Stimulated activated CD8-positive, alpha-beta memory T cell treated with anti-CD3 and anti-CD28 coated beads, Interleukin-12 subunit alpha, Interleukin-12 subunit beta, amount 100 ng/mL, for 4 hours (primary cell): ENCODE measurements at places on chromosomes 13 and 19.
A peak's percentile ranks its signal among the peaks of the same experiment; 100 is the strongest.

GRCh38 chr19:49669516-49669915, 3.8 kb downstream of the BCL2L12 start:
- no peak for DNase-seq

- DNase-seq, result no peak
Observed at GRCh38 chr13:27635266-27635665, 13.6 kb downstream of the POLR1D start.

DNA sequence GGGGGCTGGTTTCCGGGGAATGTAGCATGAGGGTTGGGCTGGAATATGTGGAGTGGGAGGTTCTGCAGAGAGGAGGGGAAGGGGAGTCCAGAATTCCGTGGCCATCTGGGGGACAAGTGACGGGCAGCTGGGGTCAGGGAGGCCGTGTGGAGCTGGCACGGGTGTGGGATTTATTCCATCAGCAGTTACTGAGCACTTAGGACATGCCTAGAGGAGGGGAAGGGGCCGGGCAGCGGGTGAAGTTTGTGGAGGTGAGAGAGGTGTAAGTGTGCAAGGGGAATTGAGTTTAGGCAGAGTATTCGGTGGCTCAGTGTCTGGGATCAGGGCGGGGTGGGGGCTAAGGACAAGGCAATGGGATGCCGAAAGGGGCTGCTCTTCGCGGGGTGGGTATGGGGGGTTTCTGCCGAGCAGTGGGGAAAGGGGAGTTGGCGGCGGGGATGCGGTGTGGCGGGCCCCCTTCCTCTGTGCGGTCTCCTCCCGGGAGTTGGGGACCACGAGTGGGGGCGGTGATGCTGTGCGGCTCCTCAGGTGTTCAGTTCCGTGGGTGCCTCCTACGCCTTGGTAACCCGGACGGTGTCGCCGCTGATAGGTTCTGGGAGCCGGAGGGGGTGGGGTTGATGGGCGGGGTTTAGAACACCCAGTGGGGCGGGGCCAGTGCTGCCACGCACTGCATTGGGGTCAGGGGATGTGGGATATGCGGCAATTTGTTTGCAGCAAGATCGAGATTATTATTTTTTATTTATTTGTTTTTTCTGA, 5.4 kb downstream of the CCDC61 start:
- DNase-seq, result peak; percentile 63

- no peak for DNase-seq
Observed at GRCh38 chr13:45456196-45456972, 8.4 kb upstream of the COG3 start.

GRCh38 chr13:51328488-51328887, 11.0 kb upstream of the SERPINE3 start:
- DNase-seq, result no peak

DNA sequence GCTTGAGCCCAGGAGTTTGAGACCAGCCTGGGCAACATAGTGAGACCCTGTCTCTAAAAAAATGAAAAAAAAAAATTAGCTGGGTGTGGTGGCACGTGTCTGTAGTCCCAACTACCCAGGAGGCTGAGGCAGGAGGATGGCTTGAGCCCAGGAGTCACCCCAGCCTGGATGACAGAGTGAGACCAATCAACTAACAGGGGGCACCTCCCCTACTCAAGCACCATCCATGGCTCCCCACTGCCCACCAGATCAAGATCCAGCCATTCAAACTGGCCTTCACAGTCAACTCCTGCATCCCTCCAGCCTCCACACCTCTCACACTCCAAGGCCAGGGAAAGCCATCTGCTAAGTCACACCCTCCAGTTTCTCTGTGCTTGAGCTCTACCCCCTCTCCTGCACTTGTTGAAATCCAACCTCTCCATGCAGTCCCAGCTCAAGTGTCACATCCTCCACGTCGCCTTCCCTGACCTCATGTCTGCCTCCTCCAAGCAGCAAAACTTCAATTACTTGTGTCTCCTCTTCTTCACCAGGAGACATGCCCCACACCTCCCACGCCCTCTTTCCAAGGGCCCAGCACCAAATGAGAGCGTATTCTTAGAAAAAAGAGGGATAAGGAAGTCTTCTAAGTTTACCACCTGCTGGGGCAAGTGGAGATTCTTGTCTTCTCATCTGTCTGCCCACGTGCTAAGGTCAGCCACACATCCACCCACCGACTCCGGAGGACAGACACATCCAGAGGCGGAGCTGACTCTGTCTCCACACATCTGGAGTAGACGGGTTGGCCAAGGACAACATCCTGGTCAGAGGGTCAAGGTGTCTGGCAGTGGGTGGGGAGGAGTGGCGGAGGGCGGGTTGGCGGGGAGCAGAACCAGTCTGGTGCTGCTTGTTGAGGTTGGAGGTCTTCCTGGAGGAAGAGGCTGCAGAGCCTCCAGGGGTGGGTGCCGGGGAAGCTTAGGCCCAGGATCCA, 974 bp upstream of the CYP4F22 start:
- no peak for DNase-seq

DNA sequence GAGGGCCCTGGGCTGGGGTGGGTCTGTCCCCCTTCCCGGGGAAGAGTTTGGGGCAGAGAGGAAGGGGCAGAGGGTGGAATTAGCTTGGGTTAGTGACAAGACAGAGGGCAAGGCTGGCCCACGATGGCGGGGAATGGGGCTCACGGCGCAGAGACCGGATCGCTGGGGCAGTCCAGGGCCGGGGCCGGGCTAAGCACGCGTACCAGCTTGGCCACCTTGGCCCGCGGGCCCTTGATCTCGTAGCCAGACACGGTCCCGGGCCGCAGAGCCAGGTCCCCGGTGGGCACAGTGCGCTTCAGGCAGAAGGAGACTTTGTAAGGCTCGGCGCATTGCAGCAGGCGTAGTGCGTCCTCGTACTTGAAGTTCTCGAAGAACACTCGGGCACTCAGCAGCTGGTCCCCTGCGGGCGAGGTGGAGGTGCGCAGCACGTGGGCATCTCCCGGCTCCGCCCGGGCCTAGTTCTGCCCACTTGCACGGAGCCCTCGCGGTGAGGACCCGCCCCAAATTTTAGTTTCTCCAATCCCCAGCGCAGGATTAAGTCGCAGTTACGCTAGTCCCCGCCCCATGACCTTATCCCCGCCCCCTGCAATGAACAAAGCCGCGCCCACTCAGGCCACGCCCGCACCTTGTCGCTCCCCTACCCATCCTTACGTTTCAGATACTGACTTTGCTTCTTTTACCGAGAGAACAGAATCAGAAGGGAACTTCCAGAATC, 8.6 kb upstream of the HIPK4 start:
- DNase-seq, result peak; percentile 13

GRCh38 chr13:26228096-26228495, 6.0 kb upstream of the RNF6 start:
- DNase-seq, result no peak

- DNase-seq, result no peak
Observed at GRCh38 chr13:34816245-34816884, 125.7 kb upstream of the NBEA start.

DNA sequence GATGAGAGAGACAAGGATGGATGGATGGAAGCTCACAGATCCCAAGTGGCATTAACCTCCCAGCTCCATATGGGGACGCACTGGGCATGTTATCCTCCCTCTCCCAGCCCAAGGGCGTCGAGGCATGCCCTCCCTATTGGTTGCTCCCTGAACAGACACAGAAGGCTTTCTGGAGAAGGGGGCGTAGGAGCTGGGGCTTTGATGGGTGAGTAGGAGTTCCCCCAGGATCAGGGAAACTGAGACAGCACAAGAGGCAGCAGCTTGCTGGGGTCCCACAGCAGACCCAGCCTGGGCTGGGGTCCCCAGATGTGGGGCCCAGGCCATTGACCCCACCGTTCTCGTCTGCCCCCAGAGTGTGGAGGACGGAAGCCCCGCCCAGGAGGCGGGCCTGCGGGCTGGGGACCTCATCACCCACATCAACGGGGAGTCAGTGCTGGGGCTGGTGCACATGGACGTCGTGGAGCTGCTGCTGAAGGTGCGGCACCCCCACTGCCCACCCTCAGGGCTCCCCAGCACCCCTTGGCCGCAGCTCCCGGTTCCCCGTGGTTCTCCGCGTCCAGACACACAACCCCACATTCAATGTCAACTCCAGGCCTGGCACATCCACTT, 7.5 kb upstream of the PIK3R2 start:
- no peak for DNase-seq

DNA sequence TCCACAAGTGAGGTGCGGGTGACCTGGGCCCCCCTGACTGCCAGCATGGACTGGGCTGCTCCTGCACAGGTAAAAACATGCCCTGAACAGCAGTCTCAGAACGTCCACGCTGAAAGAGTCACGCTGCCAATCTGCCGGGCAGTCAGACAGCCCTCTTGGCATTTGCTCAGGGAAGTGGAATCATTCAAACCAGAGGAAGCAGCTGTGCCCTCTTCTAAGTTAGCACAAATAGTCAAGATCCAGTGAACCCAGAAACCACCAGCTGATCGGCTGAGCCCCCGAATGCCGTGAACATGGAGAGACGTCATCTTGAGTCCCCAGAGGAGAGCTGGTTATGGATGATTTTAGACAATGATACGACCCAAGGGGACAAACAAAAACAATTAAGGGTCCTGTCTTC, 34.4 kb downstream of the KLF2 start:
- DNase-seq, result no peak

- no peak for DNase-seq
Observed at GRCh38 chr19:51713319-51714285, 10.2 kb downstream of the HAS1 start.

- no peak for DNase-seq
Observed at GRCh38 chr19:30223866-30224688, 148.1 kb upstream of the ZNF536 start.

GRCh38 chr13:39530916-39531315, 72.1 kb downstream of the LHFPL6 start:
- DNase-seq, result no peak

DNA sequence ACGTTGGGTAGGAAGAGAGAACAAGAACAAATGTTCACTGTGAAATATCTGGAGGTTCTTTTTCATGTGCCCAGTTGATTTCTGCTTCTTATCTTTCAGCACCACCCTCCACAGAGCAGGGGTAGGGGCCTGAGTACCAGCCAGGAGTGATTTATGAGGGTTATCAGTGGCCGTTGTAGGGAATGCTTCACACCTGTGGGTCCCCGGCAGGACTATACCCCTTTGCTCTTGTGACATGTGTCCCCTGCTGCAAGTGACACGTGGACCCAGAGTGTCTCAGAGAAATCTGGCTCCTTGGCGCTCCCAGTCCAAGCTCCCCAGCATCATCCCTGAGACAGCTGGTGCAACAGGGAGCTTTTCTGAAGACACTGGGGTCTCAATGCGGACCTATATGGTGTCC, 29.7 kb downstream of the SIAH3 start:
- DNase-seq, result no peak

DNA sequence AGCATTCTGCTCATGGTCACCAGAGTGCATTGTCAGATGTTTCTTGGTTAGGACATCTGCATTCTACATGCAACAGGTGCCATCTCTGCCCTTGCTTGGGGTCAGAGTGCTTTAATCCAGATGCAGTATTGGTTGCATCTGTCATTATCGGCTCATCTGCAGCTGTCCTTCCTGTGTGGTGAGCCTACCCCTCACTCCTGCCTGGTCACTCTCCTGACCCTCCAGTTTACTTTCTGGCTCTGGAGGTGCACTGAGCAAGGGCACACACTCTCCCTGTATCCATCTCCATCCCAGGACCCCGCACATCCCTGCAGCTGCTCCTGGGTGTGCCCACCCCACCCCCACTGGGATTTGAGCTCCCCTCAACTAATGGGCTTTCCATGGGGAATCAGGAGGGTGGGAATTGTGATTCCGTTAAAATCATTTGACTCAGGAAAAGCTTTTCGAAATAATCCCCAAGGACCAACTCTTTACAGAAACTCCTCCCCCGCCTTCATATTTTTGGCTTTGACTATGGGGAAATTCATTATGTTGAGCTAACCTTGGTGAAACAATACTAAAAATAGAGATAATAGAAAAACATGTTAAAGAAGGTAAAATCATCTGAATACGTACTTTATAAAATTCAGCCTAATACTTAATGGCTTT, 70.2 kb downstream of the COL4A2 start:
- DNase-seq, result no peak

- DNase-seq, result no peak
Observed at GRCh38 chr19:2199215-2199614, 35.5 kb downstream of the DOT1L start.

DNA sequence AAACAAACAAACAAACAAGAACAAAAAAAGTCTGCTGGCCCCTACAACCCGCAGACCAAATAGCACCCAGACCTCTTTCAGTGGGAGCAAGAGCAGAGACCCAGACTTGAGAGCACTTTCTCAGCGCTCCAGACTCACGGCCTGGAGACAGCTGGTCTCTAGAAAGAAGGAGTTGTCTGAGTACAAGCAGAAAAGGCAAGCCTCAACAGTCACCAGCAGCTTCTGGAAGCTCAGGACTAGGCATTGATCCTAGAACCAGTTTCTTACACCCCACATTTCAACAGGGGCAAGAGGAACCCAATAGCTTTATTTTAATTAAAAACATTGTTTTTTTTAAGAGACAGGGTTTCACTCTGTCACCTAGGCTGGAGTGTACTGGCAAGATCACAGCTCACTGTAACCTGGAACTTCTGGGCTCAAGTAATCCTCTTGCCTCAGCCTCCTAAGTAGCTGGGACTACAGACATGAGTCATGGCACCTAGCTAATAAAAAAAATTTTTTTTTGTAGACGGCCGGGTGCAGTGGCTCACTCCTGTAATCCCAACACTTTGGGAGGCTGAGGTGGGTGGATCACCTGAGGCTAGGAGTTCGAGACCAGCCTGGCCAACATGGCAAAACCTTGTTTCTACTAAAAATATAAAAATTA, 30.4 kb downstream of the RASL11A start:
- DNase-seq, result no peak

DNA sequence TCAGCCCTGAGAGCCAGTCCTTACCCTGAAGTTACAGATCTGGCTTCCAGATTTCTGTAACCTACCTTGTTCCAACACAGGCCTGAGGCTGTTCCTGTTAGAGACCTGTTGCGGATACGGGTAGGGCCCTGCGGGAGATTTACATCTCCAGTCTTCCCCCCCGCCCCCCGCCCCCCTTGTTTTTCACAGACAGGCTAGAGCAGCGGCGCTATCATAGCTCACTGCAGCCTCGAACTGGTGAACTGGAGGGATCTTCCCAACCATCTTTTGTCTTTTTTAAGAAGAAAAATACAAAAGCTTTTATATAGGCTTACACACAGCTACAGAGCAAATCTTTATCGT, 10.6 kb upstream of the CEACAM21 start:
- DNase-seq, result no peak

DNA sequence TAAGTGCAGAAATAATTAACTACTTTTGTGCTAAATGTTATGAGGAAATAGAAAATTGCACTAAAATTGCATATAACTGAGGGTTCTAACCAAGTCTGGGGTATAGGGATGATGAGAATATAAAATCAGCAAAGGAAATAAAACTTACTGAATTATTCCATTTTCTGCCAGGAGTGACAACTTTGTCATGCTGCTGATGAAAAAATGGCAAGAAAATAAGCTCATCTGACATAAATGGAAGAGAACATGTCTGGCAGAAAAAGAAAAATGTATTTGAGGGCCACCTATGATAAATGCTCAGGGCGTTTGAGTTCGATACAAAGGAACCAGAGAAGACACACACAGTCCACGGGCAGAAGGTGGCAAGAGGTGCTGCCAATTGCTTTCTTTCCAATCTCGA, 78.2 kb downstream of the LHFPL6 start:
- DNase-seq, result no peak

GRCh38 chr19:35756377-35757230, at the start of gene HSPB6:
Gene HSPB6, minus strand, starts transcription at chr19:35757029. Its CDS starts 21 bp downstream, at chr19:35757008.
- no peak for DNase-seq
